ENCODE measurements at places on chromosomes 3 and 15. TPM values are rescaled to one million over a fixed set of nuclear protein-coding genes. Genes with fewer than 3 reads are reported as not detected.

- DNase-seq = no peak
These were observed 439.1 kb upstream of the GRM7 start for GRCh38 chr3:6421666-6422445.

The TMEM45A gene
- 9.8 TPM for total RNA-seq

- DNase-seq = no peak
These were observed 1.9 kb downstream of the PCOLCE2 start for GRCh38 chr3:142886940-142887339.

The INKA1 gene
- total RNA-seq = 1.4 TPM

The STIMATE gene
- total RNA-seq = 7.7 TPM

The TMEM41A gene
- total RNA-seq = 8.1 TPM

The FANCI gene
- 3.5 TPM for total RNA-seq

The LTF gene
- 21.0 TPM for total RNA-seq

DNA sequence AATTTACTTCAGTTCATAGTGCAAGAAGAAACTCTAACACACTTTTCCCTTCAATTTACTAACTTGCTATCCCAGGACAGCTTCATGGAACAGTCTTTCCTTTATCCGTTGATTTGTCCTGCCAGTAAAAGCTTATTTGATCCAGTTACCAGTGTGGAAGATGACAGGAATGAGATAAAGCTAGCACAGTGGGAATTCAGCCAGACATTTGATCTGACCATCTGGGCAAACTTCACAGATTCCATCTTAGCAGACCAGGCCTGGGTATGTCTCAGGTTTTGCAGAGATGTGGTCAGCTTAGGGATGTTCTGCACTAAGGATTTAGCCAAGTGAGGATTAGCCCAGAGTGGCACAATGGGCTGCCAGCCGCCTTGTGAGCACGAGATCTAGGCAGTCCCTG, 19.7 kb downstream of the CEMIP start:
- no peak for DNase-seq

GRCh38 chr3:66401675-66402491, 98.9 kb downstream of the LRIG1 start:
- DNase-seq = peak; percentile 54

DNA sequence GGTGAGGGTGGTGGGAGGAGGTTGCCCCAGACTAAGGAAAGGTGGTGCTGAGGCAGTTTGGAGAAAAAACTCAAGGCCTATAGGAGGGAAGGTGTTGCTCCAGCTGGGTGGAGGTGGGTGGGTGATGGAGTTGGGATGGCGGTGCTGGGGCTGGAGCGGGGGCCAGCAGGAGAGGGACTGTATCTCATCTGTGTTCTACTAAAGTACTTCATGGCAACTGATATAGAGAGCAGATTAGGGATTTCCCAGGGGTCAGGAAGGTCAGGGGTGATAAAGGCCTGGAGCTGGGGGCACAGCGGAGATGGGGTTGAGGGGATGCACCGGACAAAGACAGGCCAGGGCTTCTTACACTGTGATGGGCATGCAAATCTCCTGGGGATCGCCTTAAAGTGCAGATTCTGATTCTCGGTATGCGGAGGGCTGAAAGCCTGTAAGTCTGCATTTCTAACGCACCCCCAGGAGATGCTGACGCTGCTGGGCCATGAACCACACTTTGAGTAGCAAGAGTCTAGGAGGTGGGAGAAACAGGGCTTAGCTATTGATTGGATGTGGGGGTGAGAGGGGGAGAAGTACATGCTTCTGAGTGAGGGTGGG, 4.2 kb downstream of the KLHL40 start:
- no peak for DNase-seq

GRCh38 chr3:33932010-33932764, 133.8 kb downstream of the PDCD6IP start:
- no peak for DNase-seq

DNA sequence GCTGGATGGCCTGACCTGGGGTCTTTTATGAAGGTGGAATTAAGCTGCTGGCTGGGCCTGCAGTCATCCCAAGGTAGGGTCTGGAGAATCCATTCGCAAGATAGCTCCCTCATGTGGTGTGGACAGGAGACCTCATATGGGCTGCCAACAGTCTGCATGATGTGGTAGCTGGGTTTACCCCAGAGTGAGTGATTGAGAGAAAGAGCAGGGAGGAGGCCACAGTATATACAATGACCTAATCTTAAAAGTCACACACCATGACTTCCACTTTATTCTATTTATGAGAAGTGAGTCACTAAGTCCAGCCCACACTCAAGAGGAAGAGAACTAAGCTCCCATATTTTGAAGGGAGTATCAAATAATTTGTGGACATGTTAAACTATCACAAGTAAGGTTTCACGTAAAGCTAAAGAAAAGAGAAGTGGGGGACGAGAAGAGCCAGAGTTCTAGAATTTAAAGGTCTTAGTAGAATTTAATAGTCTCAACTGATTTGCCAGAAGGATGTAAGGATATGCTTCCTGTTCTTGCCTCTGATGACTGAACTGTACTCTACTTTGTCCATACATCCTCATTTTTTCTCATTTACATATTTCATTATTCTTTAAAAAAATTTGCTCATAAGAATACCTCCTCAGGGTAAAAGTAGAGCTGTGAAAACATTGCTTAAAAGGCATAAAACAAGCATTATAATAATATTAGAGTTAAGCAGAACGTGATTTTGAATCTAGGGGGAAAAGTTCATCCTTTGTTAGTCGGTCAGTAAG, 184.4 kb downstream of the PEX5L start:
- DNase-seq = no peak

- DNase-seq = no peak
These were observed 16.4 kb upstream of the ST8SIA2 start for GRCh38 chr15:92377083-92377789.

The GOLGA8T gene
- 0.95 TPM for total RNA-seq

GRCh38 chr3:124492824-124493223, 237.4 kb upstream of the UMPS start:
- DNase-seq = peak; percentile 62

GRCh38 chr3:77541203-77541922, 501.5 kb downstream of the ROBO2 start:
- no peak for DNase-seq

DNA sequence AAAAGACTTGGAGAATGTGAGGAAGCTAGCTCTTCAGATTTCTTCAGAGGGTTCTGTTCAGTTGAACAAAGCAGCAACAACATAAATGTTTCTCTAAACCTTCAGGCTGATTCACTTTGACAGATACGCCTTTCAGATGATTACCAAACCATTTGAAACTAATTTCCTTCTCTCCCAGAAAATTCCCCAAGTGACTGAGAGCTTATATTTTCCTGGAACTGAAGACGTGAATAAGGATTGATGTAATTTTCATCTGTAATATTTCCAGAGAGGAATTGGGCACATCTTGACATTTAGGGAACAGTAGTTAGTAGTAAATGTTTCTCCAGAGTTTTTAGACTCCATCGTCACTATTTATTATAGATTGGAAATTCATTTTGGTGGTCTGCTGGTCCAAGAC, 108.6 kb upstream of the AADACL2 start:
- DNase-seq = no peak

GRCh38 chr3:11290743-11291680, 18.8 kb downstream of the ATG7 start:
- no peak for DNase-seq

The IMPG2 gene
- total RNA-seq = 0.12 TPM
